ENCODE measurements at places on chromosomes 6 and 20.

DNA sequence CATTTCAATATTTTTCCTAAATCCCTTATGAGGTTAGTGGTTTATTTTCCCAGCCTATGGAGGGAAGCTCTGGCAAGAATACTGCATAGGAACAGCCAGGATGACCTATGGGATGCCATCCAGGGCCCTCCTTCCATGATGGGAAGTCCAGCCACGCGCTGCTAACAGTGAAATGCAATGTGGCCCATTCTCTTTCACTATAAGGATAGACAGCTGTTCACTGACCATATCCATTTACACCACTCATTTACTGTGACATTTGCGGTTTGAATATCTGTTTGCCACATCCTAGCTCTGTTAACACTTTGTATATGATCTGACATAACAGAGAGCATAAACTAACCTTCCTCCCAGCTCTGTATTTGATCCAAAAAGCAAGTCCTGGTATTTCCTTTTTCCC is 471.7 kb downstream of the CBLN4 start:
- DNase-seq = no peak

DNA sequence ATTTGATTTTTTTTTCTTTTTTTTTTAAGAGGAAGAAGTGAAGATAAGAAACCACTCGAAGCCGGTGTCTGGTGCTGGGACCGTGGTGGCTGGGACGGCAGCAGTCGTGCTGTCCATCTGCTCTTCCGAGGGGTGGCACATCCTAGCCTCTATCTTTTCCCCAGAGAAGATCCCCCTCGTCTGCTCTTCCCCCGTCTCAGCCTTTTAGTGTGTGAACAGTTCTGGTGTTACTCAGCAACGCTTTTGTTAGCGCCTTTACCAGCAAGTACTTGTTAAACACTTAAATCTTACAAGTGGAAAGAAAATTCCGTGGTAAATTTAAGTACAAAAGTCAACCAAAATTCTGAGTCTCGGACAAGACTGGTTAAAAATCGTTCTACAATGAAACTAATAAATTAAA is 90.1 kb downstream of the RSPH3 start:
- peak; percentile 32 for DNase-seq

- peak; percentile 1 for DNase-seq
Measured at GRCh38 chr20:14984768-14985622, 647.6 kb upstream of the FLRT3 start.

DNA sequence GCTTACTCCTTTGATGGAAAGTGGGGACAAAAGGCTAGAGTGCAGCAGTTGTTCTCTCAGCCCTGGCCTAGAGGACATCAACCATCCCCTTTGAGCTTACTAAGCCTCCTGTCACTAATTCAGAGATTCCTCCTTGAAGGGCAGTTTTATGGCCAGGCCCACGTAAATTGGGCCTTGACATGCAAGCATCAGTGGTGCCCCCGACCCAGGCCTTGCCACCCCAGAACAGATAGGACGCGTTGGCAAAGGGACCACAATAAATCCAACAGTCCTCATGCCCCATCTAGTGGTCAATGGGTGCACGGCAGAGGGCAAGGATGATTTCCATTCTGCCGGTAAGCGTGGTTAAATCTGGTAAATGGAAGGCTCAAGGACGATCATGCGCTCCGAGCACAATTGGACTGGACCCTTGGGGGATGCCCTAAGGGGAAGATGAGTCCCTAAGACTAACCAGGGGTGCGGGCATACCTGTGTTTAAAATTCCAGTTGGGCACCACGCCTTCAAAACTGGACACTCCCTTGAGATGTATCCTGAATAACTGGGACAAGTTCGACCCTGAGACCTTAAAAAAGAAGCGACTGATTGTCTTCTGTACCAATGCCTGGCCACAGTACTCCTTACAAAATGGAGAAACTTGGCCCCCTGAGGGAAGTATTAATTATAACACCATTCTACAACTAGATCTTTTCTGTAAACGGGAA is 32.6 kb downstream of the CEP85L start:
- peak; percentile 31 for DNase-seq

DNA sequence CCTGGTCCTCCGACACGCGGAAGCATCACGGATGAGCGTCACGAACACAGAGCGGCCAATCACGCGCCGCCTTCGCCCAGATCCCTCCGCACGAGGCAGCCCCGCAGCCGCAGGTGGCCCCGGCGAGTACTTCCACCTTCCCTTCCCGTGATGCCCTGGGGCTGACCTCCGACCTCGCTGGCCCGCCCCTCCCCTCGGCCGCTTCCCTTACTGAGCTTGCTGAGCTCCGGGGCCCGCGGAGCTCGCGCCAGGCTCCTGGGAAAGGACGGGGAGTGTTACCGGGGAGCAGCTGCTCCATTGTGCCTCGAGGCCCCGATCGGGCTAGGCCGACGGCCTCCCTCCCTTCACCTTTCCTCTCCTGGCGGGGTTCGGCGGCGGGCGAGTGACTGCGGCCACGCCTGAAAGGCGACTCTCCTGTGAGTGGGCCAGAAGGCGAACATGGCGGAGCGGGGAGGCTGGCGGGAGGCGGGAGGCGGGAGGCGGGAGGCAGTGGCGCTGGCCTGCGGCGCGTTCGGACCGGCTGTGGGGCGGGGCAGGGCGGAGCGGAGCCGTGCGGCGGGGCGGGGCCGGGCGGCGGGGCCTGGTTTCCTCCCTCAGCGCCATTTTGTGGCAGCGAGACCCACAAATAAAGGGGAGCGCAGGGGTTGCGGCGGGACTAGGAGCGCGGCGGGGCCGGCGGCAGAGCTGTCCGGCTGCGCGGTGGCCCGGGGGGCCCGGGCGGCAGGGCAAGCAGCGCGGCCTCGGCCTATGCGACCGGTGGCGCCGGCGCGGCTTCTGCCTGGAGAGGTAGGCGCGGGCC is at the start of gene WTAP:
Gene WTAP (plus strand): TSS at position 589 of the 799 bp plus-strand sequence. CDS start 8,760 bp downstream, outside the sequence.
- DNase-seq = peak; percentile 97

GRCh38 chr20:5688431-5688972 is 61.7 kb upstream of the SHLD1 start:
- no peak for DNase-seq

- no peak for DNase-seq
Measured at GRCh38 chr20:51573576-51574243, 31.2 kb upstream of the NFATC2 start.

GRCh38 chr6:105836379-105836778 is 249.8 kb upstream of the PRDM1 start:
- DNase-seq = no peak

DNA sequence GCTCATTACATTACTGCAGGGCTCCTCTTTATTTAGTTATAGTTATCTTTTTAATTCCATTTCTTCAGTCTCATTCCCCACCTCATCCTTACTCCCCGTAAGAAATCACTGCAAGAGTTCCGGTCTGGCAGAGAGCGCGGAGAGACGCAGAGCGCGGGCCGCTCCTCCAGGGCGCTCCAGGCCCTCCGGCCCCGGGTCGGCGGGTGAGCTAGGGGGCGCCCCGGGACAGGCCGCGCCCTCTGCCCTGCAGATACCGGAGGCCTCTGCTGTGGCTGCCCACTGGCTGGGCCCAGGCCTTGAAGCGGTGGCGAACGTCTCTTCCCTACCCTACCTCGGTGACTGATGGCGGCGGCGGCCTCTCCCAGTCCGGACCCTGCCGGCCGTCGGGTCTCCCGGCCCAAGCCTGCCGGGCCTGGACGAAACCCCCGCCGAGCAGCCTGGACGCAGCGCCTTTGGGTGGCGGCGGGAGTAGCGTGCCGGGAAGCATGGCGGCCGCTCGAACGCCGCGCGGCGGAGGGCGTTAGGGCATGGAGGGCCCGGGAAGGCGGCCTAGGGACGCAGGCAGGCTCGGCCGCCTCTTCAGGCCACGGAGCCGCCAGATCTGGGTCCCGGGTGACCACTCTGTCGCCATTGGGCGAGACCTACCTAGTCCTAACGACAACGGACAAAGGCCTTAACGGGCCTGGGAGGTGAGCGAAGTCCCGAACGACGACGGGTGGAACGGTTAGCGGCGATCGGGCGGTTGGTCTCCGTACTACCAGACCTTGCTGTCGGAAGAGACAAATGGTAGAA is 16.4 kb upstream of the HMGN4 start:
- DNase-seq = peak; percentile 55

- DNase-seq = no peak
Measured at GRCh38 chr20:62696989-62697388, 11.6 kb upstream of the NTSR1 start.

- no peak for DNase-seq
Measured at GRCh38 chr20:61706259-61706961, 359.3 kb downstream of the TAF4 start.

Data from astrocyte of the spinal cord (primary cell).